ENCODE measurements at places on chromosomes 12 and 14.

DNA sequence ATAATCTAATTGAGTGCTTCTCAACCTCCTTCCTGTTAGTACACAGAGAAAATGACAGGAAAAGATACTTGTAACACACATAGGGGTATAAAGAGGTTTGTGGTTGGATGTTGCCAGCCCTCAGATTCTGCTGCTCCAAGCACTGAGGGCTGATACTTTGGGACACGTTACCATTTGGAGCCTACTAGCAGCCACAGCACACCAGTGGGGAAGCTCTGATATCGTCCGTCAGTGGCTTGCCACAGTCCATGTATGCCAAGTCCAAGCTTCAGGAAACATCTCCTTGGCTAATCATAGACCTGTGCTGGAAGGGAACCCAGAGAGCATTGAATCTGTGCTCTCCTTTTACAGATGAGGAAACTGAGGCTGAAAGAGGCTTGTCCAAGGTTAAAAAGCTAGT is 22.3 kb downstream of the B4GALNT3 start:
- no peak for DNase-seq

- DNase-seq: no peak
Observed at GRCh38 chr12:93804392-93805179, 127.4 kb downstream of the CRADD start.

GRCh38 chr12:126807312-126807865 is 1459.6 kb upstream of the TMEM132C start:
- no peak for DNase-seq

- DNase-seq: no peak
Observed at GRCh38 chr12:27217590-27217989, 26.5 kb upstream of the STK38L start.

DNA sequence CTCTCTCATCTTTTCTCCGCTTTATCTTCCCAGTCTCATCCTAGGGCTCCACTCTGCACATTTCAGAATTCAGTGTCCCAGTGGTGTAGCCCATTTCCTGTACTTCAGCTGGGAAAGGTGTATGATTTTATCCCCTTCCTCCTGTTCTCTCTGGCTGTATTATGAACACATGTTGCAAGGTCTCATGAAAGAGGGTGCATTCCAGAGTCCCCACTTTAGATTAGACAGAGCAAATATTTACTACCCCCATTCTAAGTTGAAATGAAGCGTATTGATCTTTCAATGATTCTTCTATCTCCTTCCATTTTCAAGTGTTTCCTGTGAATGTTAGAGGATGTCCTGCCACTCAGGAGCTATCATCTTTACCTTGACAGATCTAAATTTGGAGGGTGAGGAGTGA is 123.2 kb downstream of the WIF1 start:
- no peak for DNase-seq

- DNase-seq: peak; percentile 27
Observed at GRCh38 chr14:105525861-105526775, at the start of gene TMEM121. Gene TMEM121, plus strand, starts transcription at chr14:105526583. Its CDS starts 2,252 bp downstream, at chr14:105528835.

DNA sequence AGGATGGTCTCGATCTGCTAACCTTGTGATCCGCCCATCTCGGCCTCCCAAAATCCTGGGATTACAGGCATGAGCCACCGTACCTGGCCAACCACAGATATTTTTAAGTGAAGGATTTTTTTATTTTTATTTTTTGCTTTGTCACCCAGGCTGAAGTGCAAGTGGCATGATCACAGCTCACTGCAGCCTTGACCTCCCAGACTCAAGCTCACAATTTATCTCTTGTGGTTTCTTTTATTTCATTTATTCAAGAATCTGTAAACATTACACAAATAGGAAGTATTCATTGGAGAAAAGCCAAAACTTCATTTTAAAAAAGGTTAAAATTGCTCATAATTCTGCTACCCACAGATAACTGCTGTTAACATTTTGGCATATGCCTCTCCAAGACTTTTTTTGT is 13.3 kb downstream of the MOAP1 start:
- DNase-seq: no peak

GRCh38 chr12:29578070-29578469 is 80.6 kb upstream of the OVCH1 start:
- no peak for DNase-seq

GRCh38 chr12:31965090-31965489 is 5.9 kb downstream of the RESF1 start:
- DNase-seq: no peak

DNA sequence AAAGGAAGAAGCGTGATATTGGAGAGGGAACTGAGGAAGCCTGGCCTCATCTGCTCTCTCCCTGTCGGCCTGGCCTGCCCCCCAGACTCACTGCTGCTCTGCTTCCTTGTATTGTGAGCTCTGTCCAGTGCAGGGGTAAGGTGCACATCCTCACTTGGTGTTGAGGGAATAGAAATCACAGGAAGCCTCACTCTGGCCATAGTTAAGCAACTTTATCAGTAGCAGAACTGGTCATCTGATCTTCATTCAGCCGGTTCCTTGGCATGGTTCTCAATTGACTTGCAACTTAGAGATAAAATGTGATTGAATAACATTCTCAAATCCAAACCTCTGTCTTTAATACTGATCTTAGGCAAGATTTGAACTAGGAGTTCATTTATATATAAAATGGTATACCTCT is 11.5 kb upstream of the CCDC175 start:
- DNase-seq: no peak

GRCh38 chr12:116538682-116539305 is 20.4 kb upstream of the MAP1LC3B2 start:
- DNase-seq: no peak

DNA sequence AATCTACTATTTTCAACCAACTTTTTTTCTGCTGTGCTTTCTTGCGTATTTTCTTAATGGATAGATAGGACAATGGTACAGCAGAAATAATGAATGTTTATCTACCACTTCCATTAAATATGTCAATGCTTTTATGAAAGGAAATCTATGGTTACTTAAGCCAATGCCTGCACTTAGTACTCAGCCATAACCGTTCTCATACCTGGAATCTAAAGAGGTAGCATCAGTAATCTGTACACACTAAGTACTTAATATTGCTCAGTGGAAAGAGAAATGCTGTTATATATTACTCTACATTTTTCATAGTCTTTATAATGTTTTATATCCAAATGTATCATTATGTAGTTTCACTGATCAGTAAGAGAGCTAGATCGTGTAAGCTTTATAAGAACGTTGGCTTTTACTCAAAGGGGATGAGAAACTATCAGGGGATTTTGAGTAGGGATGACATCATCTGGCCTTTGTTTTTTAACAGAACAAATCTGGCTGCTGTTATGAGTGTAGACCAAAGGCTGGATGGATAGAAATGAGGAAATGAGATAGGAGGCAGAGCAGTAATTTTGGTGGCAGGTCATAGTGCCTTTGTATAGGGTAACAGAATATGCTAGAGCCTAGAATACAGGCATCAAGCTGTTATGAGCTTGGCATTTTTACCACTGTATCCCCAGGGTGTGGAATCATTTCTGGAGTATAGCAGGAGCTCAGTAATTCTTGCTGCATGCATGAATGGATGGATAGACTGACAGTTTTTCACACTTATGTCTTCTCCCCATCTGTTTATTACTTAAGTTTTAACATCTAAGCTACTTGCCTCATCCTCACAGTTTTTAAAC is 34.0 kb downstream of the ALG10B start:
- DNase-seq: no peak

DNA sequence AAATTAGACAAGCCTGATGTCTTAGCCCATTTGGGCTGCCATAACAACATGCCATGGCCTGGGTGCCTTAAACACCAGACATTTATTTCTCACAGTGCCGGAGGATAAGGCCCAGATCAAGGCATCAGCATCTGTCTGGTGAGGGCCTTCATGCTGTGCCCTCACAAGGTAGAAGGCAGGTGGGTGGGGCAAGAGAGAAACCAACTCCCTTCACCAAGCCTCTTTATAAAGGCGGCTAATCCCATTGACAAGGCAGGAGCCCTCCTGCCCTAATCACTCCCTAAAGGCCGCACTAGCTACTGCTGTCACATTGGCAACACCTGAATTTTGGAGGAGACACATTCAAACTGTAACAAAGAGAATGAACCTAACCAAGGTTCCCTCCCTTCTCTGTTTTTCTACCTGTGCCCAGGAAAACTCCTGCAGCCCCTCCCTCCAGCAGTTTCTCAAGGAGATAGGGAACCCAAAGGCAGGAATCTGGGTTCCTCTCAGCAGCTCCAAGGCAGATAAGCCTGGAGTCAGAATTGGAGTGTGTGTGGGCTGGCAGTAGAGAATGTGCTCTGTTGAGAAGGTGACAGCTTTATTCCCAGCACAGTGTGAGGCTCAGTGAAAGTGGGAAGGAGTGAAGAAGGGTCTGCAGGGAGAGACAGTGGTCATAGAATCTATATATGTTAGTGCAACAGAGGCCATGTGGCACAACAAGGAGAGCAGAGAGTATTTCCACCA is 21.7 kb upstream of the GPATCH2L start:
- DNase-seq: no peak

DNA sequence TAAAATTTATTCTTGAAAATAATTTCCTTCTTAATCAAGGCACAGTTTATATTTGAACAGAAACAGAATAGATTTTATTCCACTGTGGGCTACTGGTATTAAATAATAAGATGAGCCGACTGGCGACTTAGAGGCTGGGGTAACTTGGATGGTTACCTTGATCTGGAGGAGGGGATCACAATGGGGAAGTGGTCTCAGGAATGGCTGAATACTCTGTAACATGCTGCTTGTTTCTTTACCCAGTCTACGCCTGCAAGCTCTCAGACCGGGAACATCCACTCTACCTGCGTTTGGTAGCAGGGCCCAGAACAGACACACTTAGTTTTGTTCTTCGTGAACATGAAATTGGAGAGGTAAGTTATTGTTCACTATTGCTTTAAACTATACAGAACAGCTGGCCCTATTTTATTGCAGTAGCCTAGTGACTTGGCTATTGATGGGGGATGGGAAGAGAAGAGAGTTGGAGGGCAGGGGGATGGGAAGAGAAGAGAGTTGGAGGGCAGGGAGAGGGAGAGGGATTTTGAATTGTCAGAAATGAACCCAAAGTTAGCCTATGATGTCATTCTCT is 67.9 kb downstream of the GNS start:
- DNase-seq: no peak

DNA sequence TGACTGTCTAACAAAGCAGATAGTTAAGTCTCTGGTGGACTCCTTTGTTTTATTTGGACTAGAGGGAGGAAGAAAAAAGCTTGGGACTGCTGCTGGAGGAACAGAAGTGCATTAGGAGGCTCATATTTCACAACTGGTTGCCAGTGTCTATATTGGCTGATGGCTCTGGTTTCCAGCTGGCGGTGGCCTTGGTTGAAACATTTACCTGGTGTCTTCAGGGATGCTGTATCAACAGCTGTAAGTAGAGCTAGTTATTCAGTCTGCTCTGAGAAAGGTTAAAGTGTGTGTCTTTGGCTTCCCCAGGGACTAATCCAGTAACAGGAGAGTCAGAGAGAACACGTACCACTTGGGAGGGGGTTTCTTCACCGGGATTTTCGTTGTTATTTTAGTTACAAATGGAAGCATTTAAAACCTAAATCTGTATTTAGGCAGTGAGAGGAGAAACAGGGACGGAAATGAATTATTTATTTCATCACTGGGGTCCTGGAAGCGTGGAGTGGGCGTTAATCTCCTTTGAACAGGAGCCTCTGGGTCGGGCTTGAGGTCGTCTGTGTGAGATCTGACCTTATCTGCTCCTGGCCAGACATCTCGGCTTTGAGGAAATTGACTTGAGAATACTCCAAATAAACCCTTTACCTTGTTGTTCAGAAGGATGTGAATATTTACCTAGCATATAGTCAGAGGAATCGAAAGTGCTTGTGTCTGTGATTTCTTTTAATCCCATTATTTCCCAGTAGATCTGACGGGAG is 149.9 kb downstream of the NRXN3 start:
- DNase-seq: no peak

- DNase-seq: no peak
Observed at GRCh38 chr14:24122416-24122815, 7.7 kb upstream of the NRL start.

DNA sequence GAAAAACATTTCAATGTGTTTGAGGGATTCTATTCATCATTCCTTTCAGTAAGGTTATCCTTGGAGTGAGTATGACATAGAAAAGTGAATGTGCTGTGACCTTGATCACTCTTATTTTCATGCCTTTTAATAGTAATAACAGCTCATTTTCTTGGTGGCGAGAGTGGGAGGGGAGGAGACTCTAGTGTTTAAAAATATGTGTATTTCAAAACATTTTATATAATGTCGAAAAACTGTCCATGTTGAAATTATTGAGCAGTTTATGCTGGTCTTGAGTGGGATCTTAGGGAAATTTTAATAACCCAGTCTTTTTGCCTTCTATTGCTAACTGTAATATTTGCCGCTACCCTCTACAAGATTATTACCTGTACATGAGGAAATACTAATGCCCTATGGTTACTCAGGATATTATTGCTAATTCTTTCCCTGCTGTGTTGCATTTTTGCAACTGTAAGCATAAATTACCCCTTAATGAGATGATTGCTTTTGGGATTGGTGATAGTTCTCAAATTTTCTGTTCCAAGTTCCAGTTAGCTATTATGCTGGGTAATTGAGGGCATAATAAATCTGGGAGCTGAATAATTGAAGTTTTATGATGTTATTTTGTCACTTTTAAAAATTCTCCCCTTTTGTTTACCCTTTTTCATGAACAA is 21.9 kb downstream of the ATF7IP start:
- DNase-seq: no peak

- DNase-seq: no peak
Observed at GRCh38 chr14:74508292-74508731, 14.7 kb downstream of the ISCA2 start.

DNA sequence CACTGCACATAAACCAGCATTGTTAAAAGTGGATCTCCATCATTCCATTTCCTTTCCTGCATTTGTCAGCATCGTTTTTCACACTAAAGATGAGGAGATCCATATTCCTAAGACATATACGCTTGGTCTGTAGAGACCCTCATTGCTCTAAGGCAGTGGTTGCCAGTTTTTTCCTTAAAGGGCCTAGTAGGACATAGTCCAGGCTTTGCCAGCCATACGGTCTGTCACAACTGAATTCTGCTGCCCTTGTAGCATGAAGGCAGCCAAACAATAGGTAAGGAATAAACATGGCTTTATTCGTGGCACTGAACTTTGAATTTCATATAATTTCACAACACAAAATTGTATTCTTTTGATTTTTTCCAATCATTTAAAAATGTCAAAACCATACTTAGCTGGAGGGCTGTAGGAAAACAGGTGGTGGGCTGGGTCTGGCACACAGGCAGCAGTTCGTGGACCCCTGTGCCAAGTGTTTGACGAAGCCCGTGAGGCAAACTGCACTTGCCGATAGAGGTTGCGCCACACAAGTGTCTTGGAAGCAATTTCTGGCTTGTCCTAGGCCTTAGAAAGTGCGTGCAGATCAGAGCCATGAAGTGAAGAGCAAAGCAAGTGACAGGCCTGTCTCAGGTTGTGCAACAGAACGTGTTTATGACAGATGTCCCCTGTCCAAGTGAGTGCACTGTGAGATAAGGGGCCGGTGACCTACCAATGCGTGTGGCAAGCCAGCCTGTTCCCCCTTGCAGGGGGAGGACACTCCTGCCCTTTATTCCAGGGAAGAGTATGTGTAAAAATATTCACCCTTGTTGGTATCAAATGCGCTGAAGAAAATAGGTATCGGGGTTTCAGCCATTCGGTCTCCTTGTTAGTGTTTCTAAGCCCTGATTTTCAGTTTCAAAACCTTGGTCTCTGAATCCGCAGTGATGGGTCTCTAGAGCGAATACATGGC is 916 bp upstream of the CHPT1 start:
- DNase-seq: peak; percentile 9

Measured in activated CD4-positive, alpha-beta T cell treated with anti-CD3 and anti-CD28 coated beads, Interleukin-2, amount 10 ng/mL, durations not matched to agents 7 days and 5 days (primary cell).